ENCODE measurements at places on chromosomes 6 and 20. TPM values are rescaled to one million over a fixed set of nuclear protein-coding genes. Genes with fewer than 3 reads are reported as not detected.

DNA sequence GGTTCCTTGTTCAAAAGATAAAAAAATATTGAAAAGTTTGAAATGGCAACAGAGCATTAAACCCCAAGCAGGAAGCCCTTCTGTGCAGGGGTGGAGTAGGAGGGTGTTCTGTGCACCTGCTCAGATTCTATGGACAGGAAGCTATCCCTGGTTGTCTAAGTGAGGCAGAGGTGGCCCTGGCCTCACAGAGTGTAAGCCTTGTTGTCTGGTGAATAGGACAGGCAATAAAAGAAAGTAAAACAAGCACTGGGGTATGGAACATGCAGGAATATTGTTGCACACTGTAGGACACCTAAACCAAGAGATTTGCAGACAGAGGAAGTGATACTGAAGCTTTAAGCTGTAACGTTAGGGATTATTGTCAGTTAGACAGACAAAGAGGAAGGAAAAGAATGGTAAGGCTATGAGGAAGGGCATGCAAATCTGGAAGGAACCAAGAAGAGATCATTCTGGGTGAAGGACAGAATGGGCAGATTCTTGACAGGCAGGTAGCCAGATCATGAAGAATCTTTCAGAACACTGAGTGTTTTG is 66.8 kb downstream of the TBC1D7 start:
- no peaks in the 10 kb centered on the region for H3K27me3 ChIP-seq
- H3K27ac ChIP-seq, result no peak overlapping the region
- no peaks in the 10 kb centered on the region for H3K4me1 ChIP-seq
- DNase-seq, result no peak

GRCh38 chr20:32457479-32457986 is 99.4 kb downstream of the ASXL1 start:
- H3K27ac ChIP-seq, result no peak overlapping the region
- peaks cover 41% of the 10 kb centered on the region for H3K36me3 ChIP-seq
- H3K4me3 ChIP-seq, result no peak overlapping the region
- DNase-seq, result no peak
- no peaks in the 10 kb centered on the region for H3K27me3 ChIP-seq

DNA sequence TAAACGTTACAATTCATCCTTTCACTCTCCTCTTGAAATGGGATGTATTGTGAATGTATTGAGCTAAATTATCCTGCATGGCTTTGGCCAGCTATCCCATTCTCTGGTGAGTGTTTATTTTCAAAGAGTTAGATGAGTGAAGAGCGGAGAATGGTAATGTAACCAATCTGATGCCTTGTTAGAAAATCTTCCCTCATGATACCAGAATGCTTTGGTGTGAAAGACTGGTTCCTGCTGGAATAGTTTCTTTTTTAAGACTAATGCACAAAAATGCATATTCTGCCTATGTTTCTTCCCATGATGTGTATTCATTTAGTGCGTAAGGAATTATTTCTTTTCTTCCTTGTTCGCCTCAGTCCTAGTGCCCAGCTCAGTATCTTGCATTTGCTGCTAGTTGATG is 506.7 kb downstream of the PRKN start:
- H3K4me1 ChIP-seq, result no peaks in the 10 kb centered on the region
- no peak overlapping the region for H3K27ac ChIP-seq
- DNase-seq, result no peak

- no peaks in the 10 kb centered on the region for H3K36me3 ChIP-seq
- no peak overlapping the region for H3K27ac ChIP-seq
- H3K4me1 ChIP-seq, result no peaks in the 10 kb centered on the region
- DNase-seq, result no peak
- no peaks in the 10 kb centered on the region for H3K27me3 ChIP-seq
- H3K4me3 ChIP-seq, result no peak overlapping the region
Observed at GRCh38 chr6:113901482-113901881, 44.3 kb downstream of the MARCKS start.

- H3K27ac ChIP-seq, result no peak overlapping the region
- H3K4me3 ChIP-seq, result no peak overlapping the region
- H3K36me3 ChIP-seq, result no peaks in the 10 kb centered on the region
- no peaks in the 10 kb centered on the region for H3K4me1 ChIP-seq
- H3K27me3 ChIP-seq, result no peaks in the 10 kb centered on the region
Observed at GRCh38 chr6:169380493-169380892, 126.8 kb upstream of the THBS2 start.

The EDN3 gene
- total RNA-seq, result 0.78 TPM

The RSPO3 gene
- not detected for total RNA-seq

Data from CD4-positive, alpha-beta memory T cell (primary cell).